ENCODE measurements at places on chromosomes 1 and 21.

DNA sequence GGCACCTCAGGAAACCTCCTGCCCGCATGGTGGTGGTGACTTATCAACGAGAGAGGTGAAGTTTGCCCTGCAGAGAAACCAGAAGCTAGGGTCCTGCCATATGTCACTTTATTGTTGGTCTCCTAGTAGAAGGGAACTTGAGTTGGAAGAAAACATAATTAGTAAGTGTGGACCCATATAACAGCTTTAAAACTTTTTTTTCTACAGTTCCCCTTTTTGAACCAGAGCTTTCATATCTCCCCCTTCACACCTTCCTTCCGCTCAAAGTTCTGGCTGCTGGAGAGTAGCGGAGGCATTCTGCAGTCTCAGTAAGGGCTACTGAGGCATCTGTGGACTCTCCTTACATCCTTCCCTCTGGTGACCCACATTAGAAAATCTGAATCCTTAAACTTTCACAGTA, 48.9 kb downstream of the PHC2 start:
- DNase-seq: no peak

DNA sequence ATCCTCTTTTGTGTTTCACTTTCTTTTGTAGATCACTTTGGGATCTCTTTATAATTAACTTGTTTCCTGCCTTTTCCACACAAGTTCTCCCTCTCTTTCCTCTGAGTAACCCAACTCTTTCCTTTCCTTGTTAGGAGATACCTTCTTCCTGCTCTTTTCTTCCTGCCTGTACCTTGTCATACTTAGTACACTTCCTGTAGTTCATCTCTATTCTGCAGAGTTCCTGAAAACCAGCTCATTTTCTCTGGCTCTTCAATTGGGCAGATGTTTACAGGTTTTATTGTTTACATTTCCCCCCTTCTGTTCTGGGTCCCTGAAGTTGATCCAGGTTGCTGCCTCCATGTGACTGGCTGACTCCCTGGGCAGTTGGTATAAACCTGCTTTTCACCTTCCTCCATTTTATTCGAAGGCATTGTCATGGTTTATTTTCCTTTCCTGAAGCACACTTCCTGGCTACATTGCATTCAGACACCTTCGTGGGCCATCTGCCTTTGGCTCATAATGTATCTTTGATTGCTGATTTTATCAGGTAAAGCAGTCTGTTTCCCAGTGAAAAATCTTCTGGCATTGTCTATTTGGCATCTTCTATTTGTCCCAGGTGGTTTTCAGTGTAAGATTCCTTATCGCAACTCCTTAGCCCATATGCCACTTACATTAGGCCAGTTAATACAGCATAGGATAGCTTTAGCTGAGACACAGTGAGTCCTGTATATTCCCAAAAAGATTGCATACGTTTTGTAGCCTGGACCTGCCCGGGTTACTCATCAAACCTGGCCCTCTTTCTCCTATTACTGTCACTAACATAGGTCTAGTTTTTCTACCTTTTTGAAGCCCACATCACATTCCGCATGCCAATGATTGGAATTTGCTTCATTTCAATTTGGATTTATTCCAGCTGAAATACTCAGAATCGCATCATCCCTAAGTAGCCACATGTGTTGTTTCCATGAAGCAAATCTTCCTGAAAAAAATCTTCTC, 15.4 kb downstream of the CTH start:
- no peak for DNase-seq

GRCh38 chr1:180192172-180192571, 37.5 kb downstream of the QSOX1 start:
- DNase-seq: no peak

DNA sequence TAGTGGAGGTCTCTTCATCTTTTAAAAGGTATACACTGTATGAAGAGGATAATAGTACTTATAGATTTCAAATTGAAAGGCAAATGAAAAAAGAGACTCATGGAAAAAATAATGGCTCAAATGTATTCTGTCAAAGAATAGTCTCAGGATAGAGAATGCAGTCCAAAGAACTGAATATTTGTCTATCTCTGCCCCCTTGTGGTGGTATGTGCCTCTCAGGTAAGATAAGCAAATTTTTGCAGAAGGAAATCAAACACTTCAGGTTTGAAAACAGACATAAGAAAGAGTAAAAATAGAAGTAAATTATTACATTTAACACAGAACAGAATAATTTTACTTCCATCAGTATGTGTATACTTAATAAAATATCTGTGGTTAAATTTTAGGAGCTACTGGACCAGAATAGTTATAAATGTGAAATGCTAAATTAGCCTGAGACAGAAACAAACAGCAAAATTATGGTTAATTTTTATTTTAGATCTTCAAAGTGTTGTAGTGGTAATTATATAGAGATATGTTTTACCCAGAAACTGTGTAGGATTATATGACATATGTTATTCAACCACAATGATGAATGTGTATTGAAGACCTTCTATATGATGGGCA, 164.4 kb upstream of the PALMD start:
- DNase-seq: no peak

GRCh38 chr1:41383094-41383852, 22.0 kb downstream of the FOXO6 start:
- no peak for DNase-seq

- DNase-seq: no peak
Observed at GRCh38 chr1:50774759-50775351, 185.2 kb downstream of the FAF1 start.

DNA sequence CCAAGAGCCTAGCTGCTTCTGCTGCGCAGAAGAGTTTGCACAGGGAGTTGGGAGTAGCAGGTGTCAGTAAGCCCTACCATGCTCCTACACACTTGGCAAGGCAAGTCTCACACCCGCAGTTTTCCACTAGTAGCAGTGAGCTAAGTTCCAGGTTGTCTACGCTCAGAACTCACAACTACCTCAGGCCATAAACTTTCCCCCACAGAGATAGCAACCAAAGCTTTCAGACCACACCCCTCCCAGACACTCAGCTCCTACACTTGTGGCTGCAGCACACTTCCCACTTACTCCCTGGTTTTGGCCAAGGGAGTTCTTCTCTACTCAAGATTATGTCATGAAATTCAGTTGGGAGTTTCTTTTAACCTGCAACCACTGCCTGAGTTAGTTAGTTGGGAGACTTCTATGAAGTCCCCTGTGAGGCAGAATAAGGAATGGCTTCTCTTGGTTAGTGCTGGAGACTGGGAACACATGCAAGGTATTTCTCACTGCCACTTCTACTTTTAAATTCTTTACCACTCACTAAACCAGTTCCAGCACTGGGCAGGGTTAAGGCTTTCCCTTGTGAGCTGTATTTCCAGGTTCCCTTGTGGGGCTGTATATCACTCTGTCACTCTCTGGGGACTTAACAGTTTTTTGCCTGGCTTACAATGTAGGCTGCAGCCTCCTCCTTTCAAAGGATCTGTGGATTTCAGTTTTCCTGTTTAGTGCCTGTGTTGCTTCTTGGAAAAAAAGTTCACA, 18.3 kb upstream of the MAB21L3 start:
- no peak for DNase-seq

DNA sequence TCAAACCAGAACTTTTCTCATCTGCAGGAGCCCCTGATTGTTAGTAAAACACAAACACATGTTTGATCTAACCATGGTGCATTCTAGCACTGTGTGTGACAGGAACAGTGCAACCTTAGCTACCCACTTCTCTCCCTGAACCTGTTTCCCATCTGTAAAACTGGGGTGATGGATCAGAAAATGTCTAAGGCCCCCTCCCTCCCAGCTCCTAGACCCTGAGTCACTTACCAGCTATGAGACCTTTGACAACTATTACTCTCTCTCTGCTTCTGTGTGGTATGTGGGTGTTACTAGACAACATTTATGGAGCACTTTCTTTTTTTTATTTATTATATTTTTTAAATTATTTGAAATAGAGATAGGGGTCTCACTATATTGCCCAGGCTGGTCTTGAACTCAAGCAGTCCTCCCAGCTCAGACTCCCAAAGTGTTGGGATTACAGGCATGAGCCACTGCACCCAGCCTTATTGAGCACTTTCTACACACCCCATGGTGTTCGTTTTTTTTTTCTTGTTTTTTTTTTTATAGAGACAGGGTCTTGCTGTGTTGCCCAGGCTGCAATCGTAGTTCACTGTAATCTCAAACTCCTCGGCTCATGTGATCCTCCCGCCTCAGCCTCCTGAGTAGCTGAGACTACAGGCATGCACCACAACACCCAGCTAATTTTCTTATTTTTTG, 2.6 kb downstream of the INPP5B start:
- no peak for DNase-seq

- no peak for DNase-seq
Observed at GRCh38 chr1:236465231-236465958, 58.4 kb upstream of the LGALS8 start.

DNA sequence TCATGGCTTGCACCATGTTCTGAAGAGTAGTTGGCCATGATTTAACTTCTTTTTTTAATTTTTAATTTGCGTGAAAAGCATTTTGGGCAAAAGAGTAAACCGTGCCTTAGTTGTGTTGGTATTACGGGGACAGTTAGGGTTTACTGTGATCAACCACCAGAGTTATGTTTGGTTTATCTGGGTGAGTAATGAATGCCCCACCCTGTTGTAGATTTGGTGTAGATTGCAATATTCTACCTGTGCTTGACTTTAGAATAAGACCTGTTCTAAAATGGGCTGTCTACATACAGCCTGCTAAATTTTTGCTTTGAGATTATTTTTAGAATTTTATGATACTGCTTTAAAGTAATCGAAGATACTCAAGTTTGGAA, 1.4 kb downstream of the USP25 start:
- DNase-seq: no peak

DNA sequence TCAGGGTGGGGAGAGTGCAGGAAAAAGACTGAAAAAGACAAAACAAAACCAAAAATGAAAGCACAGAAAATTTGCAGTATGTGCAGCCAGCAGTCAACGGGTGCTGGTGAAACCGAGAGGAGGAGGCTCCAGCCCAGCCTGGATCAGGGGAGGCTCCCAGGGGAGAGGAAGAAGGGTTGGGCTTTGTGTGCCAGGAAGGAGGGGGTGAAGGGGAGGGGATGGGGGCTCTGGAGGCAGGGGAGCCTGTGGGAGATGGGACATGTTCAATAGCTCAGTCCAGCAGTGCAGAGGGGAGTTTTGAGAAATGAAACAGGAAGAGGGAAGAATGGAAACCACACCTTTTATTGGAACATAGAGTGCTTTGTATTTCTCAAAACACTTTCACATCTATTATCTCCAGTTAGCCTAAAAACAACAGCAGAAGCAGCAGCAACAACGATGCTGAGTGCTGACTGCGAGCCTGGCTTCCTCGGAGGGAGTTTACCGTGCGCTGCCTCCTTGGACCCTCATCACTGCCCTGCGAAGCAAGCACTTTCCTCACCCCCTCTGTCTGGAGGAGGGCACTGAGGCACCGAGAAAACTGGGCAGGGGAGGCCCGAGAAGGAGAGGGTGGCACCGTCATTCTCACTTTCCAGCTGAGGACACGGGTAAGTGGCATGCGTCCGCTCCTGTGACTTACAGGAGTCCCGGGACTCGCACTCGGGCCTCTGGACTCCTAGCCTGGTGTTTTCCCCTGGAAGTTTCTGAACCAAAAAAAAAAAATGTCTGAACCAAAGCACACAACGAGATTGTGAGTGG, 62.9 kb downstream of the MDM4 start:
- DNase-seq: no peak
